ENCODE measurements at places on chromosomes 6 and 20.

DNA sequence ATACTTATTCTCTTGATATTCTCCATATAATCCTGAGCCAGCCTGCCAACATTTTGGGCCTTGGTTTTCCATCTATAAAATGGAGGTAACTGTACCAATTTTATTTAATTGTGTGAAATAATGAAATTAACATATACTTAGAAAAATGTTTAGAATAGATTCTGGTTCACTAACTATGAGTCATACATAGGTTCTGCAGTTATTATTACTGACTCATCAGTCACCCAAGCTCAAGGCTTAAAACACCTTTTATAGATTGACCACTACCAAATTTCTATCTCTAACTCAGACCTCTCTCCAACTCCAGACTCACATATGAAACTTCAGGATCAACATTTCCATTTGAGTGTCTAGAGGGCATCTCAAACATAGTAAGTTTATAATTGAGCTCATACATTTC is 1277.2 kb upstream of the GJE1 start:
- no peak for DNase-seq

- DNase-seq = no peak
These were observed 122.3 kb downstream of the CEBPB start for GRCh38 chr20:50312682-50313521.

DNA sequence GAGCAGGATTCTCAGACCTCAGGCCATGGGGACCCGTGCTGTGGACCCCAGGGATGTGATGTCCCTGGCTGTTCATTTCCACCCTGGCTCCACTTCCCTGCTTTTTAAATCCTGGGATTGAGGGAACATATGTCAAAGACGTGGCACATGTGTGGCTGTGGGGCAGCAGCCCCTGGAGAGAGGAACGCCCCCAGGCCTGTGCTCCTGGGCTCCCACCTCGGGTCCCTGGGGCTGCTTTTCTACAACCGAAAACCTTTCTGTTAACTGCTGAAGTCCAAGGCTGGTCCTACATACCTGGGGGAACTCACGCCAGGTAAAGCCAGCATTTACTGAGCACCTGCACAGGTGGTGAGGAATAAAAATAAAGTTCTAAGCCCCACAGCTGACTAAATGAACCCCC is 102.3 kb upstream of the FRMD1 start:
- no peak for DNase-seq

DNA sequence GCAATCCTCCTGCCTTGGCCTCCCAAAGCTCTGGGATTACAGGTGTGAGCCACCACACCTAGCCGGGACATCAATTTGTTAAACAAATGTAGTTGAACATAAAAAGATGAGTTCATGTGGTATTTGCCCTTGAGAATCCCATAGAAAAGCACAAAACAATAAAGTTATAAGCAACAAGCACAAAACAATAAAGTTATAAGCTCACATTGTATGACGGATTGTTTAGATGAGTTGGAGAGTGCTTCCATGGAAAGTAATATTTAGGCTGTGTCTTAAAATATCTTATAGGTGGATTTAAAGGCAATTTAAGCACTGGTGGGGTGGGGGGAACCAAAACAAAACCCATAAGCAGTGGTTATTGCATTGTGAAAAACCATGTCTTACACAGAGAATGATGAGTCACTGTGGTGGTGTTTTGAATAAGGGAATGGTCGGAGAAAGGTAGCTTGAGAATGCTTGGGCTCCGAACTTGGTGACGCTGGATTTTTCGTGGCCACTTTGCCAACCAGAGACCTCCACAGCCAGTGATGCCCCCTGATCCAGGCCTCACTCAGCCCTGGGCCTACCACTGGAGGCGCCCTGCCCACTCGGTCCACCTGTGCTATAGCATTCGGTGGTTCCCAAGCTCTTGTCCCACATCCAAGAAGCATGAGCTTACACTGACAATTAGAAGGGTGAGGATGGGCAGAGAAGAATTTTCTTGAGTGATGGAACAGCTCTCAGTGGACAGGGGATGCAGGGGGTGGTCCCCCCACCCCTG is 256.0 kb downstream of the CDKAL1 start:
- DNase-seq = no peak

- DNase-seq = peak; percentile 13
These were observed 56.5 kb upstream of the RNF144B start for GRCh38 chr6:18330548-18331081.

Data from memory B cell (primary cell).